C1 segment of cervical spinal cord (tissue), 14 donors: ENCODE measurements at places on chromosomes 2 and 18.

DNA sequence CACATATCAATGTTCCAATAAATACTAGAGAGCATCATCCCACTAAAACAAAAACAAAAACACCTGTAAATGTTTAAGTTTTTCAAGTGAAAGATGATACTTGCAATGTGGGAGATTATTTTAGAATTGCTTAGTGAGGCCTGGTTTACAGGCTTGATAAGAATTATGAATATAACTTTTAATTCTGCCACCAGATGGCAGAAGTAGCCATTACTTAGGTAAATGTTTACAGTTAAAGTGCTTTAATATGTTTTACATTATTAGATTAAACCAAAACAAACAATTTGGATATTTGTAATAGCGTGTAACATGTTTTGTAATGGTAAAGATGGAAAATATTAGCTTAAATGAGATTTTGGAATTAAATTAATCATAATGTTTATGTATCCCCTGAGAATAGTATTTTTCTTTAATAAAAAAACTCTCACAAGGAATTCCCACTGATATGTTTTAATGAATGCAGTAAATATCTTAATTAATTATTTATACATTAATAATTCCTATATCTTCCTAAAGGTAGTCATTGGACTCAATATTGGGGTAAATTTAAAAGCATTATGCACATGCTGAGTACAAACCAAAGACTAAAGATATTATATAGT lies 522.0 kb downstream of the SPAG16 start:
- no peak for DNase-seq

DNA sequence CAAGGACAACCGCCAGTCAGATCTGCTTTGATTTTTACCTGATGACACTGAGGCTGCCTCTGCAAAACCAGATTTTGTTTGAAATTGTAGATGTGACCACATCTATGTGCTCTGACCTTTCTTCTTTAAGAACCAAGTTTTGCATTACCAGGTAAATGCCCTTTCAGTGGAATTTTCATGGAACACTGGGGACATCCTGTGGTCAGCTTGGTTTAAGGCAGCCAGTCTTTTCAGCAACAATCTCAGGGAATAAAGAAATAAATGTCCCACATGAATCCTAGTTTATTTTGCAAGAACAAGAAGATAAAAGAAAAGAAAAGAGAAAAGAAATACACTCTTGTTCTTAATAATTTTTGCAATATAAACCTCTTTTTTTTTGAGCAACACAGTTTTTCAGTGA lies 90.6 kb downstream of the POU3F3 start:
- DNase-seq: no peak

DNA sequence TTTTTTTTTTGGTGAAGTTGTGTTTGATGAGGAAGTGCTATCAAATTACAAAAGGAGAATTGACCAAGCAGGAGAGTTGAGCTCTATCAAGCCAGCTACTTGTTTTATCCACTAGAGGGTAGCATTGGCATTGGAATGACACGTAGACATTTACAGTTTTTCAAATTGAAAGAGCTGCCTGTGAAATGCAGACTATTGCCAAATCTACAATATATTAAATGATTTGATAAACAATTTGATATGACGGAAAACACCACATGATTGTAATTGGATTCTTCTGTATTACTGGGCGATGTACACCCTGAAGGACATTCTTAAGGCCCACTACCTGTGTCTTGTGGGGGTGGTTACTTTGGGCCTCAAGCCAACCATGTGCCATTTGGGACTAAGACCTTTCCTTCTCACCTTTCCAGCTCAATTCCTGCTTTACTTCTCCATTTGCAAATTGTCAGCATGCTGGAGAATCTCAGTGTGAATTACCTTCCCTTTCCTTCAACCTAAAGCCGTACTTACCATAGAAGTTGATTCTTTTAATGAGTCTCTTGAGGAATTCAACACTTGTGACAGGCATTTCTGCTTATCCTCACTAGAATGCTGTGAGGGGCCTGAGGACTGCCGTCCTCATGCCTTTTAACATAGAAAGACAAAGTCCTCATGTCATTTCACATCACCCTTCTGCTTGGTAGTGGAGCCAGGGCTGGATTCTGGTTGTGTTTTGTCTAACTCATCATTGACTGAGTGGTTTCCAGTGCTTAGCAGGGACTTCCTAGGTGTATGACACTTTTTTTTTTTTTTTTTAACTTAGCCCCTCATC lies 134.8 kb upstream of the THUMPD2 start:
- no peak for DNase-seq

- DNase-seq: no peak
These were observed 201.3 kb upstream of the GALNT5 start for GRCh38 chr2:157056200-157056676.
